Stimulated activated CD8-positive, alpha-beta memory T cell treated with anti-CD3 and anti-CD28 coated beads, Interleukin-7, amount 100 ng/mL, for 1 hour (primary cell): ENCODE measurements at places on chromosomes 7 and 10.

DNA sequence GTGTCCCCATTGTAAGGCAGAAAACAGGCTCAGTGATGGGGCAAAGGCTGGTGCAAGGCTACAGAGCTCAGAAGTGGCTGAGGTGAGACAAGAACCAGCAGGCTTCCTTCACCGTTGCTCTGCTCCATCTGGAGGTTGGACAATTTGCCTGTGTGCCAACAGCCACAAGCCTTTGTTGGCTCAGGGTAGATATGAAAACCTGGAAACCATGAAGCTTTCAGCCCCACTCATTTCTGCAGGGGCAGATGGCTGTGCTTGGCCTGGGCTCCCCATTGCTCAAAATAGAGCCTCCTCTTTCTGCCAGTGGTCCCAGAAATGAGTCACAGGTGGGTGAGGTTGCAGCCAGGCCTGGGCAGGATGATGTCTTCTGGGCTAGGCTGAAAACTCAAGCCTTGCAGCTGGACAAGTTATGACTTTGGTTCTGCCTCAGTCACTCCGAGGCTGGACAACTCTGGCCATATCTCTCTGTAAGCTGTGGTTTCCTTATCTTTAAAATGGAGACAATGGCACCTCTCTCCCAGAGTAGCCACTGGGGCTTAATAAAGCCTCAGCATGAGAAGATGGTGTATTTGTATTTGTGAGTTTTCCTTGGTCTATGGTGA is 12.2 kb upstream of the ZNF273 start:
- DNase-seq = no peak

GRCh38 chr10:44908936-44909630 is 2.1 kb upstream of the TMEM72 start:
- DNase-seq = no peak

GRCh38 chr7:55253188-55253587 is 111.9 kb upstream of the LANCL2 start:
- no peak for DNase-seq

DNA sequence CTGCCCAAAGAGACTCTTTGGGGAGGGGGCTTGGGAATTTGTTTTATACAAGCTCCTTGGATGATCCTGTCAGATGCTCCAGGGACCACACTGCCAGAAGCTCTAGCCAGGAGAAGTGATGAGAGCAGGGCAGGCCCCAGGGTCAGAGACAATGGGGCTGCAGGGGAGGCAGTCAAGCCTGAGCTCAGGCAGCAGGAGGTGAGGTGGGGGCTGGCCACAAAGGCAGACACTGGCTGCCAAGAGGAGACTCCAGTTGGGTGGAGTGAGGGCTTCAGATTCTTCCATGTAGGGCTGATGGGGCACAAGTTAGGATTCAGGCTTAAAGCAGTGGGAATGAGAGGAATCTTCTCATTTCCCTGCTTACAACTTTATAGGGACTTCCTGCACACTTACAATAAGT is 35.6 kb upstream of the LOXL4 start:
- DNase-seq = no peak

GRCh38 chr7:32765185-32765584 is 126.4 kb downstream of the KBTBD2 start:
- DNase-seq = no peak

DNA sequence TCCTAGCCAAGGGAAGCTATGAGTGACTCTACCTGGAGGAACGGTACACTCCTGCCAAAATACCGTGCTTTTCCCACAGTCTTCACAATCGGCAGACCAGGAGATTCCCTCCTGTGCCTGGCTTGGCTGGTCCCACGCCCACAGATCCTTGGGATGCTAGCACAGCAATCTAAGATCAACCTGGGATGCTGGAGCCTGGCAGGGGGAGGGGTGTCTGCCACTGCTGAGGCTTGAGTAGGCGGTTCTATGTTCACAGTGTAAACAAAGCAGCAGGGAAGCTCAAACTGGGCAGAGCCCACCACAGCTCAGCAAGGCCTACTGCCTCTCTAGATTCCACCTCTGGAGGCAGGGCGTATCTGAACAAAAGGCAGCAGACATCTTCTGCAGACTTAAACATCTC is 295.3 kb downstream of the ELMO1 start:
- no peak for DNase-seq

- no peak for DNase-seq
These were observed 160.6 kb downstream of the CFTR start for GRCh38 chr7:117640465-117640864.

GRCh38 chr7:155324918-155325235 is 27.2 kb downstream of the INSIG1 start:
- no peak for DNase-seq

- no peak for DNase-seq
These were observed 22.1 kb upstream of the LMOD2 start for GRCh38 chr7:123633553-123633952.

DNA sequence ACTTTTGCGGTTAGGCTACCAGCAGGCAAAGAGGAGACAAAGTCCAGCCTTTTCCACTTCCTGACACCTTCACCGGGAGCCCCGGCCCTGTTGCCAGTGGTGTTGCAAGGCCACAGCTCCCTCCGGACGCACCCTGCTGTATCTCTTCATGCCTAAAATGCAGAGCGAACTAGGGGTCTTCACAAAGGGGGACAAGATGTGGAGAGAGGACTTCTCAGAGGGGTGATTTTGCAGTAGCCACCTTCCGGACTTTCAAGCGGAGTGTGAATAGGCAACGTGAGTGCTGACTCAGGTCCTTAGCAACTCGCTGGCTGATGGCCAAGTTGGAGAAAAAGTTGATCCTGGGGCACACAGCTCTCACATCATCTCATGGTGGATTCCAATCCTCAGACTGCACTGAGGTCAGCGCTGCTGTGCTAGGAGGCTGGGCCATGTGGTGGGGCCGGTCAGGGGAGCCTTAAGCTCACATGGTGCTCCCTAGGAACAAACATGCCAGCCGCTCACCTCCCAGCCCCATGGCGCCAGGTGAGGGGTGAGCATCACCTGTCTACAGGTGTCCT is 166.3 kb downstream of the LCOR start:
- no peak for DNase-seq

GRCh38 chr10:78314651-78315050 is 281.0 kb downstream of the RPS24 start:
- DNase-seq = no peak

- DNase-seq = no peak
These were observed 462 bp downstream of the KIAA1549 start for GRCh38 chr7:138980563-138981291.

DNA sequence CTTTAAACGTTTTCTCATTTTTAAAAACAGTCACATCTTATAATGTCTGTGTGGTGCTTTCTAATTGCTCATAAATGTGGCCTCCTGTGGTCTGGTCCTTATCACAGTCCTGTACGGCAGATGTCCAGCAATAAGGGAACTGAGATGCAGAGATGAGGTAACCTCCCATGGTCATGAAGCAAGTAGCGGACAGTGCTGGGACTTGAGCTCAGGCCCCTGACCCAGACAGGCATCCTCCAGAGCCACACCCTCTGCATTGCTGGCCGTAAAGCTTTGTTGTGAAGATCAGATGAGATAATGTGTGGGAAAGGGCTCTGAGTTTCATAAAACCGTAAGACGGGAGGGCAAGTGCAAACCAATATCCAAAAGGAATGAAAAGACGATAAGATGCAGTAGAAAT is 48.2 kb downstream of the DYNC2I1 start:
- DNase-seq = no peak

GRCh38 chr7:95569720-95570119 is 26.6 kb downstream of the PDK4 start:
- DNase-seq = no peak

DNA sequence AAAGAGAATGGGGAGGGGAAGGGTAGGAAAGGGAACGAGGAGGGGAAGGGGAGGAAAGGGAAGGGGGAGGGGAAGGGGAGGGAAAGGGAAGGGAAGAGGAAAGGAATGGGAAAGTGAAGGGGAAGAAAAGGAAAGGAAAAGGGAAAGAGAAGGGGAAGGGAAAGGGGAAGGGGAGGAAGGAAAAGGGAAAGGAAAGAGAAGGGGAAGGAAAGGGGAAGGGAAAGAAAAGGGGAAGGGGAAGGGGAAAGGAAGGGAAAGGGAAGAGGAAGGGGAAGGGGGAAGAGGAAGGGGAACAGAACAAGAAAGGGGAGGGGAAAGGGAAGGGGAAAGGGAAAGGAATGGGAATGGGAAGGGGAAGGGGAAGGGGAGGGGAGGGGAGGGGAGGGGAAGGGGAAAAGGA is 352.1 kb downstream of the PARD3 start:
- DNase-seq = no peak

DNA sequence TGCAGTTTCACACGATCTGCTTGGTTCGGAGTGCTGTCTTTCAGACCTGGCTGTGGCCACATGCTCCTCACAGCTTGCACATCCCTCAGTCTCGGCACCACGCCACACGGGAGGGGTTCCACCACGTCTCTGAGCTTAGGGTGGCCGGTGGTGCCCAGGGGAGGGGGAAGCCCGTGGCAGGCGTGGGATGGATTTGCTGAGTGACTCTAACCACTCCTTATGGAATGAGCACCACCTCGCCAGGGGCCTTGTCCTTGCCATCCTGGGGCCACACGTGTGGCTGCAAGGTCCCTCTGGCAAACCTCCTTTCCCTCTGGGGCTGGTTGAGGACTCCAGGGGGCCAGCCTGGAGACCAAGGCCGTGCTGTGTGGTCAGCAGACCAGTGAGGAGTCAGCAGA is 29.1 kb upstream of the FAM20C start:
- DNase-seq = no peak

GRCh38 chr7:84157171-84157570 is 37.4 kb downstream of the SEMA3A start:
- DNase-seq = no peak

- no peak for DNase-seq
These were observed 103.7 kb upstream of the LRRN3 start for GRCh38 chr7:110987127-110987693.

DNA sequence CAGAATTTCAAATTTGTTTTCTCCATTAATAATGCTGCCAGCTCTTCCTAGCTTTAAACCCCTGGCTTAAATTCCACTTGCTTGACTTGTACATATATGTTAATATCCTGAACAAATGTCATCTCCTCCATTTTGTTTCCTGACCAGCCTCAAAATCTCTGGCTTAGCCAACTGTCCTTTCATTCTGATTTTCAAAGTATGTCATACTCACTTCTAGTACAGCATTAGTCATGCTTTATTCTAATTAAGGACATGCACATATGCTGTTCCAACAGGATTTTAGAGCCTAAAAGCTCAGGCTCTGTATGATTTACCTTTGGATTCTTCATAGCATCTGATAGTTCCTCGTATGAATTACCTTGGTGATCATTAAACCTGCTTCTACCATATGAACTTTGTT is 158.3 kb downstream of the ZNF438 start:
- no peak for DNase-seq

DNA sequence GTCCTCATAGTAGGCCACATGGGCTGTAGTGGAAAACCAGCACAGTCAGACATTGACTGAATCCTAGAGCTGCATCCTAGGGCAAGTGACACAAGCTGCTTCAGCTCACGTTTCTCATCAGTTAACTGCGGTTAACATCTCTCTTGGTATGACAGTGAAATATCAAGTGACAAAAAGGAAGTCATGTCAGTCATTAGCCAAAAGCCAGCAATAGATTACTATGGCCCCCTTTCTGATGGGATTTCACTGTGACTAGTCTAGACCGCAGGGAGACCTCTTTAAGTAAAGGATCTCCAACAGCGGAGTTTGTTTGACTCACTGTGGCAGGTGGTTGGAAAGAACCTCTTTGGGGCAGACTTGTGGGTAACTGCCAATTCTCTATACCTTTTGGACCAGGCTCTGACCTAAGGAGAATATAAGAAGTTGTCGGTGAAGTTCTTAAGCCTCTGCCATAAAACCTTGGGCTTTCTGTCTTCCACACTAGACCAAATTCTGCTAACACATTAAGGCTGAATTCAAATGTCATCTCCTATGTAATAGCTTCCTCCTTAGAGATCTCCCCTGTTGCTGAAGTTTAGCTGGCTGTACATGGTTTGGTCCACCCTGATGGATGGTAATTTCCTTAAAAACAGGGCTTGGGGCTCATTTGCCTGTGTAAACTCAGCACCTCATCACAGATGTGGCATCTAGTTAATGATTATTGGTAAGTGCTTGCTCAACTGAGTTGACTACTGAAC is 115.3 kb downstream of the SGMS1 start:
- no peak for DNase-seq

DNA sequence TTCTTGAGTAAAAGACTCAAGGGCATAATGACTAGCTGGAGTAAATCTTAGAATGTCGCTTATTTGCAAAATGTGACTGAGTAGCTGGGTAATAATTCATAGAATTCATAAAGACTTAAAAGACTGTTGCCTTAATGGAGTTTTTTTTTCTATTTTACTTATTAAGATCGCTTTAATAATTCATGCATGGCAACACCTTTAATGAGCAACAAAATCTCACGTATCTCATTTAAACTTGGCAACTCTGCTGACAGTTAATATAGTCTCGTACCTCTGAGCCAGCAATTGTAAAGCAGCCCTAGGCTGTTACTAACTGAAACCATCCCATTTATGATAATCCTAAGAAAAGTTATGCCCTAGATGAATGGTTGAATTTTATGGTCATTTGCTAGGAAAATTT is 87.8 kb upstream of the SLC26A5 start:
- DNase-seq = no peak

GRCh38 chr7:77696643-77697534 is 630 bp downstream of the RSBN1L start:
- DNase-seq = peak; percentile 8

GRCh38 chr10:18505456-18506118 is 145.8 kb downstream of the NSUN6 start:
- DNase-seq = no peak

DNA sequence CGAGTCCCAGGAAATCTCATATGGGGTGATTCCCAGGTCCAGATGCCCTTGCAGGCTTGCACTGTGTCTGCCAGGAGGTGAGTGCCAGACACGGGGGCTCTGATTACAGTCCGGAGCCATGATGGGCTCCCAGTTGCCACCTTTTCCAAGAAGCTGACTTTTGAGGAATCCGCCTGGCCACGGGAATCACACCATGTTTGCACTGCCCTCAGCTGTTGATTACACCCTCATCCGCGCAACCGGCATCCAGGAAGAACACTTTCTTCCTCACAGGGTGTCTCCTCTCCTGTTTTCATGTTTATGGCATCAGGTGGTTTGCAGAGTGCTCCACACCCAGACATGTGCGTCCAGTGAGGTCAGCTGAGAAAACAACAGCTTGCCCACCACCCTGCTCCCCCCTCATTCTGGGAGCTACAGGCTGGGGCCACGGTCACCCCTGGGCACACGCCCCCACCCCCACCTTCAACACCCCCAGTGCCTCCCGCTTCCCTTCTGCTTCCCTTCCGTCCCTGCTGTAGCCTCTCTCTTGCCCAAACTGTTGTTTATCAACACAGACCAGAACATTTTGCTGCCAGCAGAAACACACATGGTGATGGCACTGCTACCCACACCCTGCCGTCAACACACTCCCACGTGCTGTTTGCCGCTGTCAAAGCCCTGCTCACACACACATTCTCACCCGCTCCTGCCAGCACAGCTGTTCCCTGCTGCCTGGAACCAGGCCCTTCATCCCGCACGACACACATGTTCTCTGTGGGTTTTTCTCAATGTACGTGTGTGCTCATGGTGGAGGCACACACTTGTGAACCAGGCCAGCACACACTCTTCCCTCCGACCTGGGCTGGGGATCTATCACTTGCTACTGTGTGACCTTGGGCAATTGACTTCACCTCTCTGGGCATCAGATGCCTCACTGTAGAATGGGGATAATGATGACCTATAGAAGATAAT is 35.8 kb downstream of the DDIT4 start:
- DNase-seq = no peak
